Caco-2 (cell line): ENCODE measurements at places on chromosomes 7 and 10.

- DNase-seq: peak; percentile 18
Observed at GRCh38 chr7:104156842-104157277, 51.0 kb downstream of the ORC5 start.

DNA sequence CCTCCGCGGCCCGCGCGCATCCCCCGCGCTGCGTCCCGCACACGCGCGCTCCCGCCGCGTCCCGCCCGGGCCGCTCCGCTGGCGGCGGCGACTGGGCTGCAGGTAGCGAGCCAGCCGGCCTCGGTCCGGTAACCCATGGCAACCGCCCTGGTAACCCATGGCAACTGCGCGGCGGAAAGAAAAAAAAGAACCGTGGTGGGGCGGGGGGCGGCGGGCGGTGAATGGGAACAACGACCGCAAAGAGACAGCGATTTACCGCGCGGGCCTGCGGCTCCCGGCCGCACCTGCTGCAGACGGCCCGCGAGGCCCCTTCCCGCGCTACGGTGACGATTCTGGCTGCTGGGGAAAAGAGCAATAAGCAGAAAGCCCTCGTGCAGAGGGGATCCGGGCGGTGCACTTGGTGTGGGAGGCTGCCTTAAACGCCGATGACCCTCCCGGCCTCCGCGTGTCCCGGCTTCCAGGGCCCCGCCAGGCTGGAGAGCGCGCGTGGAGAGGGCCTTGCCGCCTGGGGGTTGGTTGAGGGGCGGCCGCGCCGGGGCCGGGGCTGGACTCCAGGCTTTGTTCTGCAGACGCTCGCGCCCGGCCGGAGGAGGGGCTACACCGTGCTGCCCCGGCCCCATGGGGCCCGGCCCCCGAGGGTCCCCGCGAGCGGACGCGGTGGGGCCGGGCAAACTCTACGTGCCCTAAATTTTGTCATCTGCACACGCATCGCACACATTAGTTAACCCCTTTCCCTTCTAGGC is 84.7 kb downstream of the SNX10 start:
- peak; percentile 60 for DNase-seq

- DNase-seq: no peak
Observed at GRCh38 chr10:49569031-49569631, 30.2 kb upstream of the ERCC6 start.

GRCh38 chr7:74405191-74405898 is 48.4 kb upstream of the GTF2IRD1 start:
- no peak for DNase-seq

DNA sequence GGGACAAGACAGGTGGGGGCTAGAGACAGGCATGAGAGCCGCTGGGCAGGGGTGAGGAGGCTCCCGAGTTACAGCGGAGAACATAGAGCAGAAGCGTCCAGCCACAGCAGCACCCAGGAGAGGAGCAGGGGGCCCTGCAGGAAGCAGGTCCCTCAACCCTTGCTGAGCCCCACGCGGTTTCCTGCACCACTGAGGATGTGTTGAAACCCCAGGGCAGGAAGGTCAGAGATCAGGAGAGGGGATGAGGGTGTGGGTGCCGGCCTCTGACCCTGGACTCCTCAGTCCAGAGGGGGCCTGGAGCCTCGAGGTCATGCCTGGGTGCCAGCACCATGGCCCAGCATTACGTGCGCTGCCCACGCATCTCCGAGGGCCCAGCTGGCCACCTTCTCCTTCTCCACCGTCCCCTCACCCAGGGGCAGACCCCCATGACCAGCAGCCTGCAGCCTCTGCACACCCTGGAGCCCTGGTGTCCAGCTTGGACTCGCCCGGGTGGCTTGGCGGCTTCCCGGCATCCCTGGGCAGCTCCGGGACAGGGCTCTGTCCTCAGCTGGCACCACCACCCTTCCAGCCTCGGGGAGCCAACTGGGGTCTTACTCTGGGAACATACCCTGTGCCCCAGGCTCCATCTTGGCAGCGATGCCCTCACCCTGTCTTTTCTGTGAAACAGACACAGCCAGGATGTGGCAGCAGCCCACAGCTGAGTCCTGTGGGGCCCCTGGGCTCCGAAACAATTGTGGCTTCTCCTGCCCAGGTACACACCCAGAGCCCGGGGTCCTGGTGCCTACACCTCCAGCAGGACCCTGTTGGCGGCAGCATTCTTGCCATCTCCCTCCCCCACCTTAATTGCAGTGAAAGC is 52.0 kb downstream of the STK32C start:
- DNase-seq: no peak

DNA sequence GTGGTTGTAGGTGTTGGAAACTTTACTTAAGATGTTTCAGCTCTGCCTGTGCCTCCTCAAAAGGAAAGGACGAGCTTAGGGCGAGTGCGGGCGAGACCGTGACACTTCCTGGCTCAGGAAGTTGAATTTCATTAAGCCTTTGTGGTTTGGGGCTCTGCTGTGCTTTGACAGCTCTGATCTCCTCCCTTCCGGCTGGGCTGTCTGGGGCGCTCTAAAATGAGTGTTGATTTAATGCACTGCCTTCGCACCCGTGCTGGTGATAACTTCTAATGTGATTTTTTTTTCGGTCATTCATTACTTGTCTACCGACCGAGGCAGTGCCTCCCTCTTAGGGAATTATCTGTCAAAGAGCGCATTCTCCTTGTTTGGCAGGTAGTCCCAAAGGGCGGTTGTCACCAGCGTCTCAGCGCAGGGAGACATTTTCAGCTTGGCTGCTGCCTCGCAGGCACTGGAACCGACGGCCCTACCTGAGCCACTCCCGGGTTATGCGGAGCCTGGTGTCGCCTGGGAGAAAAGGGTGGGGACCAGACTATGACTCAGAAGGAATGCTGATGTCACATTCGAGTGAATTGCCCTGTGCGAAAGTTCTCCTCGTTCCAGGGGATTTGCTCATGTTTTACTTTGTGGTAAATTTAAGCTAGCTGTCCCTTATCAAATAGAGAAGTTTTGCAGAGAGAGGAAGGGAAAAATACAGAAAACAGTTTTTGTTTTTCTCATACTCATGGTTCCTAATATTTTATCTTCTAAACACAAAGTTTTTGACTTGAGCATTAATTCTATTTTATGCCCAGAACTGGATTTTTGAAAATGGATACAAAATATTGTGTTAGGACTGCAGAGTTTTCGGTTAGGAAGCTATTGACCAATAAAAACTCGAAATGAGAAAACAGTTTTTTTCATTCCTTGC is 920 bp downstream of the TES start:
- peak; percentile 93 for DNase-seq

DNA sequence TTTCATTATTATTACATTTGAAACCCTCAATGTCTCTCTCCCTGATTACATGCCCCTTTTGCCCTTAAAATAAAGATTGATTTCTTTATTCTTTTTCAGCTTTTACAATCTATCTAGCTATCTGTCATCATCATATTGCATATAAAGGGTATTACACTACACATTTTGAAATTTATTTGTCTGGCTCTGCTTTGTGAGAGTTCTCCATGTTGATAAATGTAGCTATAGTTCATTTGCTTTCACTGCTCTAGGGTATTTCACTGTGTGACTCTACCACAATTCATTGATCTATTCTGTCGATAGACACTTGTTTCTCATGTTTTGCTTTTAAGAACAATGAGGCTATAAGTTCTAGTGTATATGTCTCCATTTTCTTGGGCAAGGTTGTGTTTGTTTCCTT is 25.6 kb downstream of the CDK1 start:
- no peak for DNase-seq

- peak; percentile 36 for DNase-seq
Observed at GRCh38 chr7:102004229-102004628, 186.8 kb downstream of the CUX1 start.

GRCh38 chr10:87750817-87751216 is 67.2 kb downstream of the ATAD1 start:
- no peak for DNase-seq

GRCh38 chr10:125801574-125801973 is 21.5 kb downstream of the UROS start:
- DNase-seq: no peak

- DNase-seq: no peak
Observed at GRCh38 chr7:105022458-105022857, 8.5 kb downstream of the KMT2E start.

DNA sequence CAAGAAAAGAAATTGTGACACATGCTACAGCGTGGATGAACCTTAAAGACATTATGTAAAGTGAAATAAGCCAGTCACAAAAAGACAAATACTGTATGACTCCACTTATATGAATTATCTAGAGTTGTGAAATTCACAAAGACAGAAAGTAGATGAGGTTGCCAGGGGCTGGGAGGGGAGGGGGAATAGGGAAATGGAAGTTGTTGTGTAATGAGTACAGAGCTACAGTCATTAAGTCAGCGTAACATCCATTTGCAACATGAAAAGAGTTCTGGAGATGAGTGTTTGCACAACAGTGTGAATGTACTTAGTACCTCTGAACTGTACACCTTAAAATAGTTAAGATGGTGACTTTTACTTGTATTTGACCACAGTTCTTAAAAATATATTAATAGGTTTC is 112.1 kb upstream of the CDK1 start:
- no peak for DNase-seq

GRCh38 chr7:18580950-18581349 is 85.4 kb downstream of the HDAC9 start:
- DNase-seq: no peak

- no peak for DNase-seq
Observed at GRCh38 chr7:44982535-44982923, 3.7 kb upstream of the MYO1G start.

DNA sequence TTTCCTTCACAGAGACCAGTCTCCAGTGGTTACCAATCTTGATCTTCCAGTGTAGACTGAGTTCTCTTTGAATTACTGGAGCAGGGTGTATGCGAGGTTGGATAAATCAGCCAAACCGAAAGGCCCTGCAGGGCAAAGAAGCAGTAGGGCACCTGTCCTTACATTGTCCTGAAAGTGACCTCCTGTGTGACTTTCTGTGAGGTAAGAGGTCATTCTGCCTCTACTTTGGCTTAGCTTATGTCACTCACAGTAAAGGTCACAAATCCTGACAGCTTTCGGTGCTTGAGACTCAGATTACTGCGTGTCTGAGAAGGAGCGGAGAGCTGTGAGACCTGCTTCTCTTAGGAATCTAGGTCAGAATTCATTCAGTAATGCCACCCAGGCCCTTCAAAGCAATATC is 252.7 kb upstream of the ETV1 start:
- DNase-seq: no peak

GRCh38 chr7:143735962-143736361 is 21.5 kb downstream of the CTAGE6 start:
- DNase-seq: no peak

DNA sequence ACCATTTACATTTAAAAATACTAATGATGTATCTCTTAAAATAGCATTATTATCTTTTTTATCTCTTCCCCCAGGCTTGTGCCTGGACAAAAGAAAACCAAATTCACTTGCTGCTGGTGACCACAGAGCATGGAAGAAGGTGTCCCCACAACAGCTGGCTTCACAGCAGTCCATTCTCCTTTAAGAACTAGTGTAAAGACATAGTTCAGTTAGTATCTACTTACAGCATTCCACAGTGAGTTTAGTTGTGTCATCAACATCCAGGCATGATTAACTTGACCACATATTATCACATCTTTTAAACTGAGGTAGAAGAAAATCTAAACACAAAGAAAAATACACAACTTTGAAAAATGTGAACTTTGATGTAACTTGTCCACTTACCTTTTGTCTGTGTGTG is 55.0 kb downstream of the LRRC17 start:
- no peak for DNase-seq

DNA sequence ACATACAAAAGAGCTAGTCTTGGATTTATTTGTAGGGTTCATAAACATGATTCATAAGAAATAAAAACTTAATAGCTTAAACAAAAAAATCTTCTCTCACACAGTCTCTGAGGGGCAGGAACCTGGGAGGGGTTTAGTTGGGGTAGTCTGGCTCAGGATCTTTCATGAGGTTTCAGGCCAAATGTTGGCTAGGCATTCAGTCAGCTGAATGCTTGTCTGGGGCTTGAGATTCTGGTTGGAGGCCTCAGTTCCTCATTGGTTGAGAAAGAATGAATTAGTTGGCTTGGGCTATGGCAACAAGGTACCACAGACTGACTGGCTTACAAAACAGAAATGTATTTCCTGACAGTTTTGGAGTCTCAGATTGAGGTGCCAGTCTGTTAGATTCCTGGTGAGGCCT is 74.3 kb downstream of the ANKRD7 start:
- no peak for DNase-seq

DNA sequence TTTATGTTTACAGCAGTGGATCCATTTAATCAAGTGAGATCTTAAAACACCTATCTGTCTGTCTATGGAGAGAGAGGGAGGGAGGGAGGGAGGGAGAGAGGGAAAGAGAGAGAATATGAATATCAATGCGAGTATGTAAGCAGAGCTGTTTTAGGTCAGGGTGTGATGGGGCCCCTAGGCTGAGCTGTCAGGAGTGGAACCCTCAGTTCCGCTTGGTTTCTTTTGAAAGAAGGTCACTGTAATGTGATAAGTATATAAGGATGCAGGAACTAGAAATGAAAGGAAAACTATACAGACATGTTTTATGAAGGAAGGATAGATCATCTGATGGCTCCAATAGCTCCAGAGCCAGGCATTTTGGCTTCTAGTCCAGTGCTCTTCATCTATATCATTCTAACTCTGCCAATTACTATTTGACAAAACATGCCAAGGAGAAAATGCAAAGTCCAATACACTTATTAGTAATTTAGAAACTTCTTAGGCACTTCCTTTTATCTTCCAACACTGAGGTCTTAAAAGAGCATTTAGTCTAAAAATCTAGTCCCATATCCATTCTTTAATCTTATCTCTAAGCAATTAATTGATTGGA is 70.3 kb downstream of the NRCAM start:
- no peak for DNase-seq

GRCh38 chr10:33337326-33337957 is 3.0 kb upstream of the NRP1 start:
- DNase-seq: no peak

GRCh38 chr7:135718794-135719437 is 9.1 kb downstream of the SLC13A4 start:
- DNase-seq: no peak

DNA sequence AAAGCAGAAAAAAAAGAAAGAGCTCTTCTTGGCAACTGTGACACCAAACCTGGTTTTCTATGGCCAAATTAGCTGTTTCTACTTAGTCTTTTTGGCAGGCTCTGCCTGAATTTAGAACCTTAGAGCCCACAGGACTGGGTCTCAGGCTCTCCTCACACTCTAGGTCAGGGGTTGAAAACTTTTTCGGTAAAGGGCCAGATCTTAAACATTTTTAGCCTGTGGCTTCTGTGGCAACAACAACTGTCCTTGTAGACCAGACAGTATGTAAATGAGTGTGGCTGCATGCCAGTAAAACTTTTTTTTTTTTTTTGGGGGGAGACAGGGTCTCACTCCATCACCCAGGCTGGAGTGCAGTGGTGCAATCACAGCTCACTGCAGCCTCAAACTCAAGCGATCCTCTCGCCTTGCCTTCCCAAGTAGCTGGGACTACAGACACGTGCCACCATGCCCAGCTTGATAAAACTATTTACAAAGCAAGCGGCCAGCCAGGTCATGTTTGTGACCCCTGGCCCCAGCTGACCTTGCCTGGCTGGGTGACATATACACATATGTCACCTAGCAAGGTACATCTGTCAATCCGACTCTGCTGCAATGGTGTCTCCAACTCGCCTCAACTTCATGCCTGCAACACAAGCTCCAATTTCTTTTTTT is 17.4 kb downstream of the KPNA7 start:
- DNase-seq: peak; percentile 47
